Stimulated activated CD4-positive, alpha-beta T cell treated with anti-CD3 and anti-CD28 coated beads, Interleukin-2, amount 100 ng/mL, for 48 hours (primary cell): ENCODE measurements at places on chromosomes 3 and 15.

GRCh38 chr3:192802957-192803899, 75.9 kb upstream of the FGF12 start:
- DNase-seq: no peak

DNA sequence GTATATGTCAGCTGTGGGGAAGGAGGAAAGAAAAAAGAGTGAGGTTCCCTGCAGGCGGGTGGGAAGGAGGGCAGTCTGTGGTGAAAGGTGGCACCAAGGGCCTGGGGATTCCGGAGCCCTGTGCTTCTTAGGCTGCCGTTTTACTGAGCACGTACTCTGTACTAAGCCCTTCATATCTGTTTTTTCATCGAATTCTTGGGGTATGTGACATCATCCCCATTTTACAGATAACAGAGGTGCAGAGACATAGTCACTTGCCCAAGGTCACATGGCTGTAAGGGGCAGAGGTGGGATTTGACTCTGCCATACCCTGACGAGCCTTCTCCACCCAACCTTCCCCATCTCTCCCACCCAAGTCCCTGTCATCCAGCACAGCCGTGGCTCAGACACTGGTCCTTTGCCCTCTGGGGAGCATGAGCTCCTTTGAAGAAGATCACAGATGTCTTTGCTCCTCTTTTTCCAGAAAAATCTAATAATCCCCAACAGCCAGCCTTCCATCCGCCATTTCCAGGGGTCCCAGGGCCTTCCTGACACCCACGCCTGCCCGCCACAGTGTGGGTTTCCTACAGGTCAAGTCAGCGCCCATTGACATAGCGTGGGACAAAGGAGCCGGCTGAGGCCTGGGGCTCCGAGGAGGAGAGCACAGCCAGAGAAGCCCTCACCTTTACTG, 24.2 kb downstream of the CYP11A1 start:
- DNase-seq: no peak

DNA sequence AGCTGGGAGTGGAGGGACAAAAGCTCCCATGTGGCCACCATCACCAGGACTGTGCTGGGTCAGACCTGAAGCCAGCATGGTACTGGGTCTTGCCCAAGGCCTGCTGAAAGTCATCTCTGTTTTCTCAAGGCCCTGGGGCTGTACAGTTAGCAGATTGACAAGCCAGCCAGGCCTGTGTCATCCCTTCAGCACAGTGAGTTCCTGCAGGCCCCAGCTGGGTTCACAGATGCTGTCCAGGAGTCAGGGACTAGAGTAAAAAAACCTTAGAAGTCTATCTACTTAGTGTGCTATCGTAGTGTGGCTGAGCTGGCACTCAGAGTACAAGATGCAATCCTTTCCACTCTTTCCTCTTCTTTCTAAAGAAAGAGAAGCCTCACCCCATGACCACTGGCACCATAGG, 246.0 kb upstream of the NAALADL2 start:
- DNase-seq: no peak

DNA sequence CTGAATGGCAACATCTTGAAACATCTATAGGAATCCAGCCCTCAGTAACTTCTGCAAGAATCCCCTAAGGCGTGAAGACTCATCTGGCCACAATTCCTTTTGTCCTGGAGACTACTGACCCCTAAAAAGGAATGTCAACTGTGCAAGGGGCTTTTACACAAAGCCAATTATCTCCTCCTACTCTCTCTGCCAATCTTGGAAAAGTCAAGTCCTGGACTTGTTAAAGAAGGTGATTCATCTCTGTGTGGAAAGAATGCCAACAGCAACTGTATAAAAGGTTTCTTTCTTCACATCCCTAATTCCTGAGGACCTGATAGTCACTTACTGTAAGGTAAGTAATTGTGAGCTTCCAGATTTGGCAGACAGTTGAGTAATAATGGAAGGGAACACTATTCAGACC, 22.3 kb downstream of the THRB start:
- no peak for DNase-seq

DNA sequence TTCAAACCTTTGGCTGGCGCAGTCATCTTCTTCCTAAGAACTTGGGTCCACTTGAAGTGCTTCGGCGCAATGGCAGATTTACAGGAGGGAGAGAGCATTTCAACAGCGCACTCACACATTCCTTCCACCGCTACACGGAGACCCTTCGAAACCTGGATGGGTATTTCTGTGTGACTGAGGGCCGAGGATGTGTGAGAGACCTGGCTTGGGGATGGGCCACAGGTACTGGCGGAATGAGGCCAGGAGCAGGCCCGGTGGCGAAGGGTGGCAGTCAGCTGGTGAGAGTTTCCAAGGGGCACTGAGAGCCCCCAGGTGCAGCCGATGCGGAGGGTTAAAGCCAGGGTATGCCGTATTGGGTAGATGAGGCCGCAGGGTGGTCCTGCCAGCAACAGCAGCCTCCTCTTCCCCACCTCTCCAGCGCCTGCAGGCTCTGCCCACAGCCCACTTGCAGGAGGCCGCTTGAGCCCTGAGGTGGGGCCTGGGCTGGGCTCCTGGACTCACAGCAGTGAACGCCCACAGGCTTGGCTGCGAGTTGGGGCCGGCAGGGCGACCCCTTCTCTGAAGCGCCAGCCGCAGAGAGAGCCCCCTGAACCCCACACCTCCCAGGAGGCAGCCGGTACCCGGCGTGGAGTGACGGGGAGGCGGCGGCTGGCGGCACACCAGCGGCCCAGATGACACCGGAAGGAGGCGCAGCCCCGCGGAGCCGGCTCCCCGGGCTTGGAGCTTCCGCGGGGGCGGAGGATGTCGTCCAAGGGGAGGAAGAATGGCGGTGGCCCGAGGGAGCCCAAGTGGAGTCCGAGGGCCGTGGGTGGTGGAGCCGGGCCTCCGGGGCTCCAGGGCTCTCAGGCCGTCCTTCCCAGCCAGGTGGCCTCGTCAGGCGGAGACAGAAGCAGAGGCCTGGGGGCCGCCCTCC, 166.5 kb downstream of the NSMCE3 start:
- DNase-seq: no peak

DNA sequence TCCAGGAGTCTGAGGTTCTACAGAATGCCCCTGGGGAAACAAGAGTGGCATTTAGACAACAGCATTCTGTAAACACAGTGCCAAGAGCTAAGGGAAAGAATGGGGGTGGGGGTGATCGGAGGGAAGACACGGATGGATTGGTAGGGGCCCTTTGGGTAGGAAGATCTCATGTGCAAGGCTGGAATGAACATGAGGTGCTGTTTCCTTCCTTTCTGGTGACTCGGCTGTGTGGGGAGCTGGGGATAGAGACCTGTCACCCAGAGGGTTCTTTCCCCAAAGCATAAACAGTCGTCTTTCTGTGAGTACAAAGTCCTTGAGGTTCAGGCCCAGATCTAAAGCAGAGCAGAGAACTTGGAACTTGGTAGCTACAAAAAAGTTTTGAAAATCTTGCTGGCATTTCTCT, 11.7 kb downstream of the TPM1 start:
- DNase-seq: no peak
